ENCODE measurements at places on chromosomes 13 and 19. TPM values are rescaled to one million over a fixed set of nuclear protein-coding genes. Genes with fewer than 3 reads are reported as not detected.

GRCh38 chr19:34351382-34351826 lies 13.6 kb upstream of the GPI start:
- DNase-seq, result peak; percentile 35
- H3K27ac ChIP-seq, result peak overlapping the region; percentile 66
- no peaks in the 10 kb centered on the region for H3K36me3 ChIP-seq

STARD13 gene
- polyA plus RNA-seq, result 5.4 TPM

DNA sequence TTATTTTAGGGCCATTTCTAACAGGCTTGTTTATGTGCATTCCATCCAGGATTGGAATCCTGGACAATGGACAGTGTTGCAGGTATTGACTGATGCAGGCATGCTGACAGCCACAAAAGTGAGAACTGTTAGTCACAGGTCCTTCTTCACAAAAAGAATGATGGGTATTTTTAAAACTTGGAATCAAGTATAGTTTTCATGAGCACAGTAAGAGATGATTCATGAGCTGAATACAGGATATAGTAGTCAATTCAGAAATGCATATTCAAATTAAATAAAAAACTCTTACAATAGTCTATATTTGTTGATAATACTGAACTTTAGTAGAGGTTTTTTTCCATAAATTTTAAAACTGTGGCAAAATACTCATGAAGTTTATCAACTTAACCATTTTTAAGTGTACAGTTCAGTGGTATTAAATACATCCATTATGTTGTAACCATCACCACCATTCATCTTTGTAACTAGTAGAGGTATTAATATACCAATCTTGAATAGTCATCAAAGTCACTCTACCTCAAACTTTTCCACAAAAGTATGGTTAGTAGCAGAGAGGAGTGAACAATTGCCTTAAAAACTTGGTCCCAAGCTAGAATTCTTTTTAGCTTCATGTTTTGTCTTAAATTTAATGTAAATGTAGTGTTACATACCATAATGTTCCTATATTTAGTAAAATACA lies 79.5 kb downstream of the KCNRG start:
- H3K27me3 ChIP-seq, result no peaks in the 10 kb centered on the region
- H3K36me3 ChIP-seq, result no peaks in the 10 kb centered on the region
- H3K27ac ChIP-seq, result no peak overlapping the region
- DNase-seq, result no peak
- H3K4me1 ChIP-seq, result no peaks in the 10 kb centered on the region
- H3K4me3 ChIP-seq, result no peak overlapping the region

DNA sequence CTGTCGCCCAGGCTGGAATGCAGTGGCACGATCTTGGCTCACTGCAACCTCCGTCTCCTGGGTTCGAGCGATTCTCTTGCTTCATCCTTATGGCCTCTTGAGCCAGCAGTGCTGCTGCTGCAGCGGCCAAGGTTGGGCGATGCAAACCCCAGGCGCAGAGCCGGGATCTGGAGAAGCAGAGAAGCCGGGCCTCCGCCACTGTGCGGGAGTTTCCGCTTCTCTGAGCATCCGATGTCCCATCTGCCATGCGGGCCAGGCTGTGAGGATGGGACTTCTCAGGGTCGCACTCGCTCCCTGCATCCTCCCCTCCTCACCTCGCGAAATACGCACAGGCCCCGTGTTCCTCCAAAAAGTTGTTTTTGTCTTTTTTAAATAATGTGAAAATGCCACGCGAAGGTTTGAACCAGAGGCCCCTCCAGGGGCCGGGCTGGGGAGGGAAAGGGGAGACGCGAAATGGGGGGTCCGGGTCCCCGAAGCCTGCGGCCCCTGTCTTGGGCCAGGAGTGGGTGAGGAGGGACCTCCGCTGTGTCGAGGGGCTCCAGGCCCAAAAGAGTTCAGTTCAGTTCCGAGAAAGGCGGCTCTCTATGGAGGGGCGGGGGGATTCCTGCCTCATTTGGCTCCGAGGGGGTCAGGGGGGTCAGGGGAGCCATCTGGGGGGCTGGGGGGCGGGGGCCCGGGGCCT lies 15.9 kb downstream of the CYTH2 start:
- H3K4me3 ChIP-seq, result no peak overlapping the region
- no peak overlapping the region for H3K27ac ChIP-seq
- H3K36me3 ChIP-seq, result no peaks in the 10 kb centered on the region
- no peaks in the 10 kb centered on the region for H3K27me3 ChIP-seq
- H3K4me1 ChIP-seq, result peaks cover 8% of the 10 kb centered on the region

- H3K27me3 ChIP-seq, result no peaks in the 10 kb centered on the region
- H3K27ac ChIP-seq, result peak overlapping the region; percentile 84
- H3K36me3 ChIP-seq, result no peaks in the 10 kb centered on the region
- H3K4me1 ChIP-seq, result peaks cover 19% of the 10 kb centered on the region
- no peak for DNase-seq
These were observed 446.0 kb downstream of the FOXO1 start for GRCh38 chr13:40220299-40220935.

Data from hepatocyte (in vitro differentiated cells).